ENCODE measurements at places on chromosomes 5 and 9. TPM values are rescaled to one million over a fixed set of nuclear protein-coding genes. Genes with fewer than 3 reads are reported as not detected.

Gene PCDHA3
- total RNA-seq = 1.0 TPM

DNA sequence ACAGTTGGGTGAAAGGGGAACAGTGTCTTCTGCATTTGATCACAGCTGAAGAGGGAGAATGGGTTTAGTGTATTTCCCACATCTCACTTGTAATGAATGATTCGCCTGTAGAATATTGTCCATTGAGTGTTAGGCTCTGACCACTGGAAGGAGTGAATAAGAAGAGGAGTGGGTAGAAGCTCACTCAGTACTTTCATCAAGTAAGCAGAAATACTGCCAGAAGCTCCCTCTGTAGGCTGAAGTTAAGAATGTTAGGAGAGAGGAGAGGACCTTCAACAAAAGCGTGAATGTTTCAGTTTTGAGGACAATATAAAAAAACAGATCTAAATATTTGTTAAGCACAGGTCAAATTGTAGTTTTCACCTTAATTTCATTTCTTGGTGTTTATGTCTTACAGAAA is 27.5 kb downstream of the FSD1L start:
- DNase-seq = no peak

DNA sequence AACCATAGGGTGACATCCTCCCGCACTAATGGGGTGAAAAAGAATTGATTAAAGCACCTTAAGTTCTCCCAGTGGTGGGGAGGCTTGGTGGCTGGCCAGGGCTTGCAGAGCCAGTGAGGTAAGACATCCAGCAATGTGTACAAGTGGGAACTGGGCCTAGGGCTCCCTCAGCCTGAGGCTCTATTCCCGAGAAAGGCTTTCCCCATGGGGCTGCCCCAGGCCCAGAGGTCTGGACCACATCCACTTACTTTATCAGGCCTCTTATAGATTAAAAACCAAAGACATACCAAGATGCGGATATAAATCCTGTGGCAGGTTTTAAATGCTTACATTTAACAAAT is 35.3 kb downstream of the C5orf15 start:
- no peak for DNase-seq

GRCh38 chr5:176540956-176541337 is 3.7 kb upstream of the RNF44 start:
- DNase-seq = no peak

DNA sequence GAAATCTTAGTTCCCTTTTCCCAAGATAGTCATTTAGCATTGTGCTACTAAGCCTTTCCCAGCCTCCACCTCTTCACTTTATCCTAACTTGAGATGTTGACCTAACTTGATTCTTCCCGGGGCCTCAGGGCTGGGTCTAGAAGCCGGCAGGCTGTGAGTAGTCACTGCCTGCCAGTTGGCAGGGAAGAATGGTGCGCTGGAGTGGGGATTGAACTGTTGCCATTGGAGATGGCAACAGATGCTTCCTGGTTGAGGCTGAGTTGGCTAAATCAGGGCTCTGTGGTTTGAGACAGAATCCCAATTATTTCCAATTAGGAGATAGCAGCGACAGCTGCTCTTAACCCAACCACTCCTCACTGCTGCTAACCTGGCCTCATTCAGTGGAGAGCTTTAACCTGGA is 343.1 kb downstream of the BRINP1 start:
- no peak for DNase-seq

Gene PTGES
- total RNA-seq = 2.9 TPM

- DNase-seq = no peak
Measured at GRCh38 chr9:7756088-7756487, 43.5 kb downstream of the DMAC1 start.

GRCh38 chr9:91727316-91727861 is 222.6 kb downstream of the ROR2 start:
- no peak for DNase-seq

GRCh38 chr5:20649966-20650365 is 662.0 kb upstream of the CDH18 start:
- DNase-seq = no peak

Gene CACFD1
- total RNA-seq = 51.4 TPM

- DNase-seq = no peak
Measured at GRCh38 chr9:70589571-70590314, 175.3 kb upstream of the KLF9 start.

DNA sequence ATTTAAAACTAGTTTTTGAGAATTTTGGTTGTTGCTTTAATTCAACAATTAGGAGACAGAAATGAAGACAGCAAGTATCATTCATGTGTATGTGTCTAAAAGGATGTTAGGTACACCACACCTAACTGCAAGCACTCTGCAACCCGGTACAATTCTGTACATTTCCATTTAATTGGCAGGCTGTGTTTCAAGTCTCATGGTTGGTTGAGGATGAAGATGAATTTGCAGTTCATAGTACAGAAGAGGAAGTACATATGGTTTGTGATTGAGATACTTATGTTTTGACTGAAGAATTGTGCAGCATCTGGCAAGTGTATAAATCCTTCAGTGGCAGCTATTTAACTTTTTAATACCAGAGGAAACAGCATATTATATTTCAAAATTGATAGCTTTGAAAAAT is 628.7 kb upstream of the ZNF608 start:
- no peak for DNase-seq

All from upper lobe of left lung (tissue), 6 donors.